Stimulated activated CD4-positive, alpha-beta T cell treated with anti-CD3 and anti-CD28 coated beads, Interleukin-15, amount 100 ng/mL, for 48 hours (primary cell): ENCODE measurements at places on chromosomes 1 and 21.

DNA sequence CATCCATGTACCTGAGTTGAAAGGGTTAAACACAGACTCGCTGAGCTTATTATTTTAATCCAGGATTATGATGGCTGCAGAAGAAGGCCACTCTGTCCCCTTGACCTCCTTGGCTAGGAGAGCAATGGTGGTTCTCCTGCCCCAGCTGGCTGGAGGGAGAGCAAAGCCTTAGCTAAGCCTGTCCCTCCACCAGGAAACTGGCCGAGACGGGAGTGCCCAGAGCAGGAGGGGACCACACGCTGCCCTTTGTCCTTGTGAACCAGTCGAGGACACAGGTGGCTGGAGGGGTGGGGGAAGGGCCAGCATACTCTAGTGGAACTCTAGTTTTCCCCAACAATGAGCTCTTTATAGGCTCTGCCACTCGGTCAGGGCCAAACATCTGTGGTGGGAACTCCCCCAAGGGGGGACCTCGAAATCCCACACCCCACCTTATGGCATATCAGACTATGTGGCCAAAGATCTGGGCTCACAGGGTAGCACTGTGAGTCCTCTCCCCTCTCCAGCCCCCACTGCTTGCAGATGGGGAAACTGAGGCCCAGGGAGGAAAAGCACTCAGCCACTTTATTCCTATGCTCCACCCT lies 12.9 kb downstream of the KIAA1614 start:
- DNase-seq, result no peak

DNA sequence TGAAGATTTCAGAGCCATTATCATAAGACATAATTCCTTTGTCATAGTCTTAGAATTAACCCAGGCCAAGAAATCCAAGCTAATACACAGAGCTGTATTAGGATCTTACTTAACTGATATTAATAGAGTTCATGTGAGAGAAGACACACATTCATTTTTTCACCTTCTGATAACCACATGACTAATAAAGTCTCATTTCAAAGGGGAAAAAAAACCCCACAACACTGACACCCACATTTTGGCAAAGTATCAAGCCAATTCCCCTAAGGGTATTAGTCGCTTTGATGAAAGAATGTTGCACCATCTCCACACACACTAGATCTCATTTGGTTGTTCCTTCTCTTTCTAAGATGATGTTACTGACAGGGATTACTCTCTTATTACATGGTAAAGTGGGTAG lies 344.4 kb upstream of the ESRRG start:
- no peak for DNase-seq

DNA sequence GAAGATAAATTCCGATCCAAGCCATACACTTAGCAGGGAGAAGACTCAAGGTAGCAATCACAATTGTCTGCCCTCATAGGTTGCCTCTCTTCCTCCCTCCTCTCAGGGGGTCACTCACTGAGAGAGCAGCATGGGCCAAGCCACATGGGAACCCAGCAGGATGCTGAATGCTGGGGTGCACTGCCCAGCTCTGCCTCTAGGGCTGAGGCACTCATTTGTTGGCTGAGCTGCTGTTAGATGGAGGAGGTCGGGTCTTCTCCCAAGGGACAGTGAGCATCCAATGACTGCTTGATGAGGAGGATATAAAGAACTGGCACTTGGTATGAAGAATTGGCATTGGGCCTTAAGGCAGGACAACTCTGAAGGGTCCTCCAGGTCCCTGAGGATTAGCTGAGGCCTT lies 418.8 kb downstream of the SIPA1L2 start:
- DNase-seq, result no peak

- DNase-seq, result no peak
These were observed 65.4 kb downstream of the MATN1 start for GRCh38 chr1:30658014-30658336.

DNA sequence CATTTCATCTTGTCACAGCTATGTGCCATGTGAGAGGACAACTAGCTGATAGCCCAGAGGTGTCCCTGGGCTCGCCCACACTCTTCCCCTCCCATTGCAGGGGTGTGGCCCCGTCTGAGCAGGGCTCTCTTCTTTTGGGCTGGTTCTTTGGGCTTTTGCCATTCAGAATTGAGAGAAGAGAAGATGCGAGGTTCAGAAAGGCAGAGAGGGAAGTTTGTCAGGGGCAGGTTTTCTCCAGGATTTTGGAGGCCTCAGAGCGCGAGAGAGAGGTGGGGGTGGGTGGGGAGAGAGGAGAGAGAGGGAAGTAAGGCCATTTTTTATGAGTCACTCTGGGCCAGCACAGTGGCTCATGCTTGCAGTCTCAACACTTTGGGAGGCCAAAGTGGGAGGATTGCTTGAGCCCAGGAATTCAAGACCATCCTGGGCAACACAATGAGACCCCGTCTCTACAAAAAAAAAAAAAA lies 5.2 kb downstream of the IFI6 start:
- DNase-seq, result no peak

- DNase-seq, result no peak
These were observed 45.8 kb downstream of the MIGA1 start for GRCh38 chr1:77825131-77825709.

DNA sequence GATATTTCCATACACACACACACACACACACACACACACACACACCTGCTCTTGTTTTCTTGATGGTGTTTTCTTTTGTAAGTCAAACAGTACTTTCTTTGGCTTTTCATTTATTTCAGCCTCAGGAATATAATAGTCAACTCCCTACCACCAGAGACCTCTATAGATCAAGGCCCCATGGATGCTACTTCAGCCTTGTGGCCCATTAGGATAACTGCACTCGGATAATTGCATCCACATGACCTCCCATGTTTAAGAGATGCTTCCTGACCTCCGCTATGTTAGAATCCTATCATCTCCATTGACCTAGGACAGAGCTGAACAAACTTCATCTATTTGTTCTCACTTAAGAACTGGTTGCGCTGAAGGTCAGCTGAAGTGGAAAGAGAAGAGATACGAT lies 1094.0 kb upstream of the B3GALT2 start:
- no peak for DNase-seq
